ENCODE measurements at places on chromosomes 2 and 18. TPM values are rescaled to one million over a fixed set of nuclear protein-coding genes. Genes with fewer than 3 reads are reported as not detected.

- no peak for DNase-seq
These were observed 153.2 kb downstream of the DDX1 start for GRCh38 chr2:15744820-15745219.

- DNase-seq = peak; percentile 24
These were observed 1.1 kb downstream of the MIB1 start for GRCh38 chr18:21741562-21742314.

- no peak for DNase-seq
These were observed 402.5 kb upstream of the TRIB2 start for GRCh38 chr2:12314127-12314760.

GRCh38 chr2:172084645-172085459, 455 bp upstream of the DLX1 start:
- DNase-seq = peak; percentile 97

DNA sequence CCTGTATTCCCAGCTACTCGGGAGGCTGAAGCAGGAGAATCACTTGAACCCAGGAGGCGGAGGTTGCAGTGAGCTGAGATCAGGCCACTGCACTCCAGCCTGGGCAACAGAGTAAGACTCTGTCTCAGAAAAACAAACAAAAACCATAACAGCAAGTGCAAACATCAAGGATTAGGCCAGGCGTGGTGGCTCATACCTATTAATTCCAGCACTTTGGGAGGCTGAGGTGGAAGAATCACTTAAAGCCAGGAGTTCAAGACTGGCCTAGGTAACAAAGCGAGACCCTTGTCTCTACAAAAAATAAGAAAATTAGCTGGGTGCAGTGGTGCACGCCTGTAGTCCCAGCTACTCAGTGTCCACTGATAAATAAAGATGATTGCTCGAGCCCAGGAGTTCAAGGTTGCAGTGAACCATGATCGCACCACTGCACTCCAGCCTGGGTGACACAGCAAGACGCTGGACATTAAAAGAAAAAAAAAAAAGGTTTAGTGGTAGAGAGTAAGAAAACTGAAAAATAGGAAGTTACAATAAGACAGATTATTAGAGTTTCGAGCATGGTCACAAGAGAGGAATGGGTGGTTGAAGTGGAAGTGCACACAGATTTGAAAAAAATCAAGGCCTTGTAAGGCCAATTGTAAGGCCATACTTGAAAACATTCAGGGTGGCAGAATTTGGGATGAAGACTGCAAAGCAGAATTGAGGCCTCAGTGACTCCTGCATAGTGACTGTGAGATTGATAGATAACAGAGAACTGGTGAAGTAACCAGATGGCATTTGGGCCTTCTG, 6.4 kb upstream of the KCMF1 start:
- no peak for DNase-seq

DNA sequence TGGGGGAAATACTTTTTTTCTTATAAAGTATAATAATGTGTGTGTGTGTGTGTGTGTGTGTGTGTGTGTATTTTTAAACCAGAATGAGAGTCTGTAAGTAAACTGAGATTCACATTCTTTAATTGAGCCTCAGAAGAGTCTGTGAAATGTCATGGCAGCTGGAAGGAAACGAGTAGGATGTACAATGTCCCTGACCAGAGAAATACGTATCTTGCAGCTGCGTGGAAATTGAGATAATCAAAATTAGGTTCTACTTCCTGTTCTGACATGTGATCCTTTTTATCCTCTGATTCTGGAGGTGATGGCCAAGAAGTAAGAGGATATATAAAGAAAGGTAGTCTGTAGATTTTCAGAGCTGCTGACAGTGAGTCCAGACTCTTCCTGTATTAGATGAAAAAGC, 50.0 kb downstream of the SH3RF3 start:
- DNase-seq = no peak

DNA sequence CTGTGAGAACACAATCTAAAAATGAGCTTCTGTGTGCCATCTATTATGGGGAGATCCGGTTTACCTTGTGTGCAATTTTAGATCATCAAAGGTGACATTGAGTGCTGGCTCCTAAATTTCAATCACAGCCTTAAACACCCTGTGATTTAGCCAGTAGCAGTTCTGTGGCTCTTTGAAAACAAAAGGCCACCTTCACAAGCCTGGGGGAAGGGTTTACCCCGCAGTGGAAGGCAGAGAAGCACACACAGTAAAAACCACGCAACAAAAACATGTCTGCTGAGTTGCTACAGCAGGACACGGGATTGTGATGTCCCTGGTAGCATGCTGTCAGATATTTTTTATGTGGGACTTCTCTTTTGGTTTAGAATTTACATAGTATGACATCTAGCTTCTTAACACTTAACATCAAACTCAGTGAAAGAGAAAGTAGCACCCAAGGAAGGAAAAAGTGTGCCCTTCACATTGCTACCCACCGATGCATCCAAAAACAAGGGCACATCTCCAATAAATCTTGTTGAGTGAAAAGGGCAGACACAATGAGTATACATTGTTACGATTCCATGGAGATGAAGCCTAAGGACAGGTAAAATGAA, 56.1 kb upstream of the RNF152 start:
- no peak for DNase-seq

DNA sequence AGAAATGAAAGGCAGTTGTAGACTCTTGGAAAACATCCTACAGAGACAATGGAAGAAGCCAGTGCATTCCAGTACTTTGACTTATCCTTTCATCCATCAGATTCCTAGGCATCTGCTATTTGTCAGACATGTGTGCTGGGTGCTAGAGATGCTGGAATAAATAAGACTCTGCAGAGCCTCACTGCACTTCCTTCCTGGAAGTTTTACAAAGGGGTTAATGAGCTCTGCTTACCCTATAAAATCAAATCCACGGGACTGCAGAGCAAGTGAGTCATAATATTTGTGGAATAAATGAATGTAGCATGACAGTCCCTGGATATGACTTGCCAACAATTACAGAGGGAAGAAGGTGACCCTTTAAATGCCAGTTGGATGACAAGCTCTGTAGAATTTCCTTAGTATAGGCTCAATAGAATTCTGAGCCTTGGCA, 52.7 kb upstream of the NPAS2 start:
- DNase-seq = peak; percentile 78

DNA sequence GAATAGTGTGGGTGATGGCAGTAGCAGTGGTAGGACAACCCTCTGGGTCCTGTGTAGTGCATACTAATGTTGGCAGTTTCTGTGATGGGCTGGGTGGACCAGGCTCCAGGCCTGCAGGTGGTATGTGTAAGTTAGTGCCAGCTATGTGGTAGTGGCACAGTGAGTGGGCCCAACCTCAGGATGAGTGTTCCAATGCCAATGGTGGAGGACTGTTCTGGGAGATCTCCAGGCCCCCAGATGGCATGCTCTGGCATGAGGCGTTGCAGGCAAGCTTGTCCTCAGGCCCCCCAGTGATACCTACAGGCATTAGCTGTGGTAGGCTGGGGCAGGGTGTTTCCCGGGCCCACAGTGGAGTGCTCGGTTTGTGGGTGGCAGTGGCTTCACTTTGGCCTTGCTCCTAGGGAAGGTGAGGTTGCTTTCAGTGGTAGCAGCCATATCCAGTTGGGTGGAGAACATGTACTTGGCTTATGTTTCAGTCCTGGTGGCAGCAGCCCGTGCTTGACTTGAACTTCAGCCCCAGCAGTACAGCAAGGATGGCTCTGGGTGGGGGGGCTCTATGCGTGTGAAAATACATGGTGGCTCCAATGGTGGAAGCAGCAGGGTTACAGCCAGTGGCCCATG, 32.4 kb downstream of the TEX51 start:
- no peak for DNase-seq

GRCh38 chr2:145026456-145027455, 506.8 kb upstream of the ZEB2 start:
- no peak for DNase-seq

DNA sequence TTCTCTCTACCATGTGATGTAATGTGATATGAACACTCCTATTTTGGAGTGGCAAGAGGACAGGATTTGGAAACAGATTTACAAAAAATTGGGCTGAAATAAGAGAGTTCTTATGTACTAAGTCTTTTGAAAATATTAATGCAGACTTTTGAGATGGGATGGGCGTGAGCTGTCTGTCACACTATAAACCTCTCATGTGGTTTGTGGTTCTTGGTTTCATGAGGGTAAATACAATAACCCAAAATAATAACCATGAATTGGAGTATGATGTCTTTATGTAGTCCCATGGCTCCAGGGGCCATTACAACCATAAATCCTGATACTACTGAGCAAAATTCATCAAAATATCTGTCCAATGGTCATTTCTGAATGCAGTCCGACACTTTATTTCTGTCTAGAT, 668.0 kb downstream of the MBD2 start:
- no peak for DNase-seq

- DNase-seq = peak; percentile 70
These were observed 2.2 kb upstream of the SERPINB12 start for GRCh38 chr18:63539904-63540510.

- no peak for DNase-seq
These were observed 58.6 kb upstream of the CAB39 start for GRCh38 chr2:230654057-230654456.

- peak; percentile 39 for DNase-seq
These were observed 31.5 kb upstream of the TMBIM1 start for GRCh38 chr2:218323526-218324472.

GRCh38 chr2:8662239-8662879, 19.5 kb upstream of the ID2 start:
- peak; percentile 71 for DNase-seq

DNA sequence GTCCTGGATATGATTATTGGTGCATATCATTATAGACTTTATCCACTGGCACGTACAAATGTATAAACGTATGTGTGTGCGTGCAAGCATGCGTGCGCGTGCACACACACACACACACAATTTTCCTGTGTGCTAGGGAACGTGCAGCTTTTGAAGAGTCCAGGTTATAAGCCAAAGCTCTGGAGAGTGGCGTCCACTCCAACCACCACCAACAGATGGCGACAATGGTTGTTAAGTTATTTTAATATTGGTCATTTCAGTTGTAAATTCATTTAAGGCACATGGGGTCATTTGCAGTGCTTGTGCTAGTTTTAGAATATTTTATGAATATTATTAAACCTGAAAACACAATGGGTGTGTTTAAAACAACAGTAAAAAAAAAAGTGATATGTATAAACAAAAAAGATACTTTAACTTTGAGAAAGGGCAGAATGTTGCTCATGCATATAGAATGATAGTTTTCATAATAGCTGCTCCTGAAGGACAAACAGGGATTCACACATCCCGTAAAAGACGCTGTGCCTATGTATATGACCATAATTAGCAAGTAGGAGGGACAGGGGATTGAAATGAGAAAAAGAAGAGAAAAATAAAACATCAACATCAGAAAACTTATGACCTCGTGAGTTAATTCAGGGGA, 124.2 kb upstream of the ITGB6 start:
- peak; percentile 79 for DNase-seq

- DNase-seq = no peak
These were observed 23.1 kb downstream of the ELP2 start for GRCh38 chr18:36152781-36153180.

GRCh38 chr2:70516596-70516995, 37.0 kb downstream of the TGFA start:
- no peak for DNase-seq

Gene LBX2
- total RNA-seq = 3.0 TPM

Gene BOLL
- not detected for total RNA-seq

Gene VWA3B
- not detected for total RNA-seq

Gene HSBP1L1
- 2.5 TPM for total RNA-seq

Gene TMEM178A
- total RNA-seq = 0.36 TPM

Gene IL1RL2
- total RNA-seq = 1.7 TPM

Gene CD8B2
- total RNA-seq = not detected

Gene RGPD6
- total RNA-seq = 45.0 TPM

Gene TMEM247
- total RNA-seq = not detected

Gene REEP1
- total RNA-seq = not detected

Gene TBC1D8
- total RNA-seq = 21.3 TPM

Gene ALMS1
- 28.2 TPM for total RNA-seq

Gene PROKR1
- total RNA-seq = not detected
